ENCODE measurements at places on chromosomes 12 and 14. TPM values are rescaled to one million over a fixed set of nuclear protein-coding genes. Genes with fewer than 3 reads are reported as not detected.

Gene NR2C1
- total RNA-seq, result 24.6 TPM

Gene MORN3
- 2.6 TPM for total RNA-seq

Gene MAP3K9
- total RNA-seq, result 5.6 TPM

Gene CLEC4D
- total RNA-seq, result not detected

Gene MIP
- total RNA-seq, result not detected

Gene RHEBL1
- 11.8 TPM for total RNA-seq

Gene CPSF2
- total RNA-seq, result 115 TPM

Gene GRIP1
- 2.2 TPM for total RNA-seq

Gene NEMP1
- 71.3 TPM for total RNA-seq

Gene PALS1
- 6.6 TPM for total RNA-seq

Gene HNF1A
- total RNA-seq, result not detected

Gene RPL10L
- not detected for total RNA-seq

Gene GPRC5A
- total RNA-seq, result 0.24 TPM

Gene DNAJC22
- not detected for total RNA-seq

Gene FOXM1
- total RNA-seq, result 74.6 TPM

Gene REM2
- total RNA-seq, result 0.69 TPM

Gene ADCY6
- 0.05 TPM for total RNA-seq

Gene TSPAN19
- total RNA-seq, result not detected

Gene NTN4
- total RNA-seq, result not detected

Gene NGB
- total RNA-seq, result not detected

Gene CLEC2D
- total RNA-seq, result 184 TPM

Gene ERP27
- total RNA-seq, result 1.0 TPM

Gene NPAS3
- not detected for total RNA-seq

Gene HOXC10
- total RNA-seq, result not detected

Gene GPR137C
- total RNA-seq, result not detected

Gene RNF212B
- not detected for total RNA-seq

Gene KRT85
- total RNA-seq, result not detected

Gene VRTN
- not detected for total RNA-seq

Gene DDX51
- total RNA-seq, result 20.0 TPM

Gene KRT72
- total RNA-seq, result 2.3 TPM

Gene TBC1D30
- 0.19 TPM for total RNA-seq

Gene RNASE7
- not detected for total RNA-seq

Gene TAS2R8
- not detected for total RNA-seq

Gene HOXC12
- total RNA-seq, result not detected

Gene CLEC12A
- not detected for total RNA-seq

Gene LRP1
- total RNA-seq, result 1.0 TPM

Gene C14orf132
- 4.9 TPM for total RNA-seq

Gene KCNMB4
- 0.60 TPM for total RNA-seq

Gene HRK
- total RNA-seq, result not detected

Gene BICD1
- 14.4 TPM for total RNA-seq

Gene AQP2
- not detected for total RNA-seq

Gene BCAT1
- total RNA-seq, result 16.4 TPM

Gene MSRB3
- total RNA-seq, result not detected

Gene PTPRO
- 0.17 TPM for total RNA-seq

Gene KLRD1
- not detected for total RNA-seq

Data from activated naive CD4-positive, alpha-beta T cell treated with anti-CD3 and anti-CD28 coated beads for 36 hours (primary cell).